Mesenteric fat pad (tissue), 1 donor: ENCODE measurements at places on chromosomes 16 and 17. TPM values are rescaled to one million over a fixed set of nuclear protein-coding genes. Genes with fewer than 3 reads are reported as not detected.

Gene IFT20
- 31.3 TPM for total RNA-seq

Gene CDH13
- total RNA-seq: 18.3 TPM

Gene CCDC144A
- 9.5 TPM for total RNA-seq

Gene CETP
- total RNA-seq: 6.4 TPM

Gene EFCAB3
- not detected for total RNA-seq

Gene PLA2G10
- not detected for total RNA-seq

Gene EME1
- not detected for total RNA-seq

Gene PLEKHH3
- total RNA-seq: 16.8 TPM

Gene RHBDL1
- 0.84 TPM for total RNA-seq

Gene KRT32
- not detected for total RNA-seq

Gene EFNB3
- 0.58 TPM for total RNA-seq

Gene ST6GALNAC2
- 5.5 TPM for total RNA-seq

Gene ZNF624
- 3.2 TPM for total RNA-seq

Gene ZC3H18
- total RNA-seq: 39.2 TPM

Gene CLDN7
- 5.6 TPM for total RNA-seq

Gene NR1D1
- total RNA-seq: 15.5 TPM

Gene KRTAP2-2
- not detected for total RNA-seq

Gene NLRC3
- 1.2 TPM for total RNA-seq

Gene TPPP3
- 4.8 TPM for total RNA-seq

Gene CSH2
- not detected for total RNA-seq

Gene TMEM114
- total RNA-seq: not detected

Gene TMC5
- 0.26 TPM for total RNA-seq

Gene NACA2
- total RNA-seq: not detected

Gene ZNF287
- 6.6 TPM for total RNA-seq

Gene ACAP1
- total RNA-seq: 18.8 TPM

Gene OR3A3
- not detected for total RNA-seq

Gene CD79B
- total RNA-seq: 4.3 TPM

Gene SLC6A2
- 0.64 TPM for total RNA-seq

Gene SLC38A10
- total RNA-seq: 88.0 TPM

Gene HLF
- total RNA-seq: 3.3 TPM

Gene BIRC5
- not detected for total RNA-seq

Gene BCAR1
- total RNA-seq: 86.5 TPM

Gene CDYL2
- total RNA-seq: 24.0 TPM

Gene TEKT3
- total RNA-seq: not detected

Gene PDILT
- total RNA-seq: not detected

Gene WFDC1
- total RNA-seq: 1.4 TPM

Gene MEAK7
- total RNA-seq: 11.5 TPM

Gene CACNG1
- total RNA-seq: not detected

Gene FKBP10
- 35.7 TPM for total RNA-seq

Gene CES4A
- 12.5 TPM for total RNA-seq

Gene NPIPA5
- total RNA-seq: 15.2 TPM

Gene TERB1
- total RNA-seq: not detected

Gene SLX4
- 4.4 TPM for total RNA-seq

Gene NGFR
- total RNA-seq: 42.0 TPM

Gene TMEM100
- total RNA-seq: 36.8 TPM

Gene TEX14
- total RNA-seq: 0.10 TPM

Gene AOC3
- total RNA-seq: 528 TPM

Gene C16orf54
- total RNA-seq: 5.2 TPM

Gene MILR1
- 15.5 TPM for total RNA-seq

Gene CIBAR2
- total RNA-seq: not detected

Gene KCTD19
- not detected for total RNA-seq

Gene DPEP3
- total RNA-seq: 0.16 TPM

Gene CEP295NL
- 6.5 TPM for total RNA-seq

Gene IL34
- 2.4 TPM for total RNA-seq

Gene TLCD1
- total RNA-seq: 3.4 TPM

Gene HEATR9
- not detected for total RNA-seq

Gene HSD17B2
- total RNA-seq: 0.71 TPM

Gene CDK3
- total RNA-seq: 4.3 TPM
